SK-N-MC (cell line): ENCODE measurements at places on chromosomes 16 and 17.

- no peak for DNase-seq
These were observed 430.5 kb upstream of the PMFBP1 start for GRCh38 chr16:72602499-72602898.

- DNase-seq: no peak
These were observed 20.7 kb upstream of the MED13 start for GRCh38 chr17:62085511-62086408.

GRCh38 chr17:54902611-54903010 is 2.0 kb downstream of the TOM1L1 start:
- DNase-seq: no peak

DNA sequence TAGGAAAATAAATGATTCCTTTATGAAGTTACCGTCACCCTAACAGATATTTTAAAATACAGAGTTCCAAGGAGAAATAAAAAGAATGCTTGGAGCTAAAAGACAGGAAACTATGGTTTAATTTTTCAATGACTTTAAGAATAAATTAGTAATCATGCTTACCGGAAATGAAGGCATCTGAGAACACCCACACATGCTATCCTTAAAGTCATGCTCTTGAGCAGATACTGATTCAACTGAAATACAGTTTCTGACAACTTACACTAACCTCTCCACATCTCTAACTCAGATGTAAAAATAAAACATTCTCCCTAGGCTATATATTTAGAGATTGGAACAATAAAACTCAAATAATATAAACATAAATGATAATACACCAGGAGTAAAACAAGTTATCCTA is 7.8 kb downstream of the PSMD12 start:
- DNase-seq: no peak

- DNase-seq: no peak
These were observed 46.6 kb downstream of the HOXB1 start for GRCh38 chr17:48484256-48484655.

DNA sequence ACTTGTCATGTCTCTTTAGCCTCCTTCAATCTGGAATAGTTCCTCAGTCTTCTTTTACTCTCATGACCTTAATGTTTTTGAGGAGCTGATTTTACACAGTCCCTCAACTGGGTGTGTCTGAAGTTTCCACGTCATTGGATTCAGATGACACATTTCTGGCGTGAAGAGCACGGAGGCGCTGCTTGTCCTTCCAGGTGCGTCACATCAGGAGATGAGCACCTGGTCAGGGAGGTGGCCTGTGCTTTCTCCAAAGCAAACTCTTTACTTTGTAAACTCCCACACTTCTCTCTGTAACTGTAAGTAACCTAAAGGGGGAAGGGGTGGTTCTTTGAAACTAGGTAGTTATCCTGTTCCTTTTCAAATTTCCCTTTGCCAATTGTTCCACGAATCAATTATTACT is 52.5 kb upstream of the MNT start:
- DNase-seq: no peak

GRCh38 chr17:50905460-50905803 is 39.3 kb upstream of the TOB1 start:
- no peak for DNase-seq

DNA sequence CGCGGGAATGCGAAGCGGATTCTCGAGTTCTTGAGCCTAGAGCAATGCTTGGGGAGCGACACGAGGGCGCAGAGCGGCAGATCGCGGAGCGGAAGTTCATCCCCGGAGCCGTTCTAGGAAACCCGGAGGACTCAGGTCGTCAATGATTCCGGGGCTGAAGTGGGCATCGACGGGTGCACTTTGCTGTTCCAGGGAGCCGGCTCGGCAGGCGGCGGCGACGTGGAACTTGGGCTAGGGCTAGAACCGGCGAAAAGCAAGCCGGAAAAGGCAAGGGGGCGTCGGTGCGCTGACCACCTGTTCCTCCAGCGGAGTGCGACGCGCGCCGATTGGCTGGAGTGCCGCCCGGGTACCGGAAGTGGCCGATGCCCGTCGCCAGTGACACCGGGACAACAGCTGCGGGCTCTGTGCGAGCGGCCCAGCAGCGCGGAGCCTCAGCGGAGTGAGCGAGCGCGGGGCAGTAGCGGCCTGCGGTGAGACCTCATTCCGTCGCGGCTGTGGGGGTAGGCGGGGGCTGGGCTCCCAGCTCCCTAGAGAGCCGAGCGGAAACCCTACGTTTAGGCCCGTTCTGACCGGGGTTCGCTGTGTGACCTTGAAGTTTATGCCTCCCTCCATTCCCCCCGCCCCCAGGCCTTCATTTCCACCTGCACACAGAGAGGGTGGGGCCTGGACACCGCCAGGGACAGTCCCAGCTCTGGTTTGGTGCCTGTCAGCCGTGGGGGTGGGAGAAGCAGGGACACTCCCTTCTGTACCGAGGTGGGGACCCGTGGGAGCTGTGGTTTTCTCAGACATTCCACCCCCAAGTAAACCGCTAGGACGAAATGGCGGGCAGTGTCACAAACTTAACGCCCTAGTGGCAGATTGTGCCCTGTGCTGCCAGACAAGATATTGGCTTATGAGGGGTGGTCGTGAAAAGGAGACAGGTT is at the start of gene ZFP3:
Gene ZFP3, plus strand, starts transcription at position 362 of the 923 bp plus-strand sequence. CDS start 13,038 bp downstream, outside the sequence.
- DNase-seq: no peak

GRCh38 chr16:72159801-72160200 is 12.2 kb downstream of the PMFBP1 start:
- no peak for DNase-seq

- DNase-seq: no peak
These were observed 58.8 kb downstream of the CLEC19A start for GRCh38 chr16:19344224-19344801.

GRCh38 chr17:61461586-61461966 is 9.4 kb downstream of the TBX4 start:
- no peak for DNase-seq

DNA sequence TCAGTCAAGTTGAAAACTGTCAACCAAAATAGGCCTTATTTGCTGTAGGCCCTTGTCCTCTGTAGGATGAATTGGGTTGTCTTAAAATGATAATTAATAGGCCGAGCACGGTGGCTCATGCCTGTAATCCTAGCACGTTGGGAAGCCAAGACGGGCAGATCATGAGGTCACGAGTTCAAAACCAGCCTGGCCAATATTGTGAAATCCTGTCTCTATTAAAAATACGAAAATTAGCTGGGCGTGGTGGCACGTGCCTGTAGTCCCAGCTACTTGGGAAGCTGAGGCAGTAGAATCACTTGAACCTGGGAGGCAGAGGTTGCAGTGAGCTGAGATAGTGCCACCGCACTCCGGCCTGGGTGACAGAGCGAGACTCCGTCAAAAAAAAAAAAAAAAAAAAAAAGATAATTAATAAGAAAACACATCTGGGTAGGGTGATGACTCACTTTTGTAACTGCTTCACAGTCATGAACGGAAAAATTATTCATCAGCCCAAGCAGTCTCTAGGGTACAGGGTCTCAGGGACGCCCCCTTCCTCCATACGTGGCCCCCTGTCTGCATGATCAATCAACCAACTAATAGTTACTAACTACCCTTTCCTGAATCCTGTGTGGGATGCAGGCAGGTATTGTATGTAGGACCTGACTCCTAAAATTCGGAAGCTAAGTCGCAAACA is 137.0 kb upstream of the RCVRN start:
- DNase-seq: no peak

- DNase-seq: no peak
These were observed 26.3 kb downstream of the AARSD1 start for GRCh38 chr17:42937712-42938596.

DNA sequence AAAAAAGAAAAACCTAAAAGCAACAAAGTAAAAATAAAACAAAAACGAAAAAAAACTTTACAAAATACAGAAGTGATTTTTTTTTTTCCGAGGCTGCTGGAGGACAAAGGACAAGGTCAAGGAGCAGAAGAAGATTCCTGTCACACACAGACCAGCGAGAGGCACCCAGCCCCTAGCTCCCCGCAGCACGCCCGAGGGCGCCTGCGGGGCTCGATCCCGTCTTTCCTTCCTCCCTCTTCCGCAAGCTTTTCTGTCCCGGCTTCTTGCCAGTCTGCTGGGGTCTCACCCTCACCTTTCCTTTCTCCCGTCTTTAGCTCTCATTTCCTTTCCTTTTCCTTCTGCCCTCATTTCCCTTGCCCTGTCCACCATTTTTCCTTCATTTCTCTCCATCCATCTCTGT is 66.1 kb upstream of the DNAH17 start:
- DNase-seq: no peak

- no peak for DNase-seq
These were observed 560 bp downstream of the TELO2 start for GRCh38 chr16:1493746-1494094.

GRCh38 chr16:57509231-57509923 is 23.1 kb upstream of the DOK4 start:
- no peak for DNase-seq

- no peak for DNase-seq
These were observed 914.1 kb upstream of the CDH8 start for GRCh38 chr16:62950351-62950750.

- no peak for DNase-seq
These were observed 5.8 kb upstream of the RFFL start for GRCh38 chr17:35069311-35069710.

- no peak for DNase-seq
These were observed 4.7 kb downstream of the DYNC1LI2 start for GRCh38 chr16:66746682-66747081.

- DNase-seq: no peak
These were observed 705 bp downstream of the FOXK2 start for GRCh38 chr17:82519971-82520903.

GRCh38 chr17:47791025-47791424 is 30.6 kb downstream of the OSBPL7 start:
- DNase-seq: no peak

GRCh38 chr17:57165754-57166153 is 80.7 kb downstream of the AKAP1 start:
- DNase-seq: no peak

DNA sequence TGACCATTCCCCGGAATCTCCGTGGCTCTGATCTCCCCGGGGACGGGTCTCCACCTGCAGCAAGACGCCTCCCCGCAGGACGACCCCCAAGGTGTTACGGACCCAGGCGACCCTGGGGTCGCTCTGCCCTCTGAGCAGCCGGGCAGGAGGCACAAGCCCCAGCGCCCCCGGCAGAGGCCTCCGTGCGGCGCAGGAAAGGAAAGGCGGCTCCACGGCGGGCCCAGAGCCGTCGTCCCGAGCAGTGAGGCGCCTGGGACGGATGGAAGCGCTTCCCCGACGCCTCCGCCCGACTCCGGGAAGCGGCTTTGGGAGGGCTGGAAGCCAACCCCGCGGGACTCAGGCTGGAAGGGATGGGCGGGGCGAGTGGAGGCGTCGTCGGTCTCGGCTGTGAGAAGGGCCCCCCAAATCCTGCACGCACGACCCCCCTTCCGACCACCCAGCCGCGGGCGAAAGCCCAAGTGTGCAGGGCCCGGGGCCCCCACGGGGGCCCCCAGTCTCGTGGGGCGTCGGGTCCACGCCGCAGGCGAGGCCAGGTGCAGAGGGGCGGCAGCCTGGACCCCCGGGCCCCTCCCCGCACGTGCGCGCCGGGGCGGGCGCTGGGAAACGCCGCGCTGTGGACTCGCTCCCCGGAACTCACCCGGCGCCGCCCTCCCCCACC is 32.7 kb upstream of the RPH3AL start:
- no peak for DNase-seq

DNA sequence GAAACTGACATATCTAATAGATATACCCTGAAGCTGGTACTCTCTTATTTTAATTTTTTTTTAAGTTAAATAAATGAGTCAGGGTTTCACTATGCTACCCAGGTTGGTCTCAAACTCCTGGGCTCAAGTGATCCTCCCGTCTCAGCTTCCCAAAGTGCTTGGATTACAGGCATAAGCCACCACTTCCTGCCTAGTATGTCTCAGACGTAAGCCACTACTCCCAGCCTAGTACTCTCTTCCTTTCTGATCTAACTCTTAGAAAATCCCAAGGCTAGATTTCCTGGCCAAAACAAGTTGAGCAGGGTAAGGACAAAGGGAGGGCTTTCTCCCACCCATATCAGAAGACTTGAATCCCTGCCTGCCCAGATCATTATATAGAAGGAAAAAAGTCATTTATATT is 33.7 kb downstream of the HOXB1 start:
- DNase-seq: no peak

DNA sequence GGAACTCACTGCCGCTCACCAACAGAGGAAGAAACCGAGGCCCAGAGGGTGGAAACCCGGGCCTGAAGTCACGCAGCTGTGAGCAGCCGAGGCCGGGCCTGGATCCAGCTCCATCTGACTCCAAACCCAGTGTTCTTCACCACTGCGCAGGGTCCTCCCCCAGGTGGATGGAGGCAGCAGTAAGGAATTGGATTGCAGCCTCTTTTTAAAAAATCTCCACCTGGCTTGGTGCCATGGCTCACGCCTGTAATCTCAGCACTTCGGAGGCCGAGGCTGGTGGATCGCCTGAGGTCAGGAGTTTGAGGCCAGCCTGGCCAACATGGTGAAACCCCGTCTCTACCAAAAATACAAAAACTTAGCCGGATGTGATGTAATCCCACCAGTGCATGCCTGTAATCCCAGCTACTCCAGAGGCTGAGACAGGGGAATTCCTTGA is 177.2 kb downstream of the FOXL1 start:
- DNase-seq: no peak

GRCh38 chr17:9371019-9371418 is 204.6 kb downstream of the STX8 start:
- no peak for DNase-seq

DNA sequence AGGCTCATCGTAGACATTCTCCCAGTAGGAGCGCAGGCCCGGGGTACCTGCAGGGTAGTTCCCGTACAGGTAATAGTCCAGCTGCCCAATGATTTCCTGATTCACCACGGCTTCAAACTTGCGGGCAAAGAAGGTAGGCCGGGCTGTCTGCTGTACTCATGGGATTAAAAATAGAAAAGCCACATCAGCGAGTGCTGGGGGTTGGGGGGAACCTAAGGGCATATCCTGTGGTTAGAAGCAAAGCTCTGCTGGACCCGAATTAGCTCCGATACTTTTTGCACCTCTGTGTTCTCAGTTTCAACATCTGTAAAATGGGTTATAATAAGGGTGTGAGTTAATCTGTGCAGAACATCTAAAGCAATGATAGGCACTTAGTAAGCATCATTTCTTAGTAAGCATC is 336.2 kb downstream of the XYLT1 start:
- DNase-seq: no peak

GRCh38 chr16:66894948-66895688 is 14.8 kb downstream of the PDP2 start:
- DNase-seq: no peak

- no peak for DNase-seq
These were observed 67.3 kb upstream of the PLCG2 start for GRCh38 chr16:81711657-81712319.

GRCh38 chr17:74282587-74283370 is 8.7 kb downstream of the DNAI2 start:
- no peak for DNase-seq
